ENCODE measurements at places on chromosomes 7 and 10.

- no peak for DNase-seq
Observed at GRCh38 chr10:3224241-3224640, 51.7 kb upstream of the PITRM1 start.

GRCh38 chr10:100909501-100910263 lies 3.1 kb upstream of the SLF2 start:
- DNase-seq = no peak

DNA sequence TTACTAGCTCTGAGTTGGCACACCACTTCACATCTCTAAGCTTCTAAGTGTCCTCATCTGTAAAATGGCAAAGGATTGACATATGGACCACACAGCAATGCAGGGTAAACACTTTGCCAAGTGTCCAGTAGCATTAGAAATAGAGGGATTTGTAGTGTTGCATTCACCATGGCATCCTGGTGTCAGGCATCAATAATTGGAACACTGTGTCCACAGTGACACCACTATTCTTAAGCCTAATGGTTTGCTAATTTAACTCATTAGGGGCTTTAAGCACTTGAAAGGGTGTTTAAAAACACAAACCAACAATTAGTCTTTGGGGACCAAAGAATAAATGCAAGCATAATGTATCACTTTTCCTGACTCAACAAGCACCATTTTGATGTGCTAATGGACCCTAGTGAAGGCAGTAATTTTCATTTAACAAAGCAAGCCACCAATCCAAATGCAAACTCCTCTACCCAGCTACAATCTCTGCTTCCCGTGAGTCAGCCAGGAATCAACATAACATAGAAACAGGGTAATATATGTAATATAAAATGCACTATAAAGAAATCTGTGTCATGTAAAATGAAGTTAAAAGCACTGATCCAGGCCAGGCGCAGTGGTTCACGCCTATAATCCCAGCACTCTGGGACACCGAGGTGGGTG lies 75.9 kb downstream of the FAM204A start:
- DNase-seq = no peak

DNA sequence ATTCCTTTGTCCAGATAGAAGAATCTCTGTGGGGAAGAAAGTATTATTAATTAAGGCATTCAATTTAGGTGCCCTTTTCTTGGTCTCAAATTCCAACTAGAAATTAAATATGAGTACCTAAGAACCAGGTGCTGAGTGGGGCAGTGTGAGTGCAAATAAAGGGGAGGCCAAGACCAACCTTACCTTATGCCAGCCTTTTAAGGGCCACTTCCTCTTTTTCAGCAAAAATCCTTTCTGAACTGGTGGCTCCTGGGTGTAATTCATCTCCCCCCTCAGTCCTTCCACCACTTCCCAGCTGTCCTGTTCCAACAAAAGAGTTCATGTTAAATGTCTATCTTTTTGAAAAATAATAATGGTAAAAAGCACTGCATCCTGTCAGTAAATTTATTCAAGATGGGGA lies 108.2 kb downstream of the OSBPL3 start:
- no peak for DNase-seq

GRCh38 chr7:83475420-83475819 lies 173.5 kb downstream of the SEMA3E start:
- no peak for DNase-seq

DNA sequence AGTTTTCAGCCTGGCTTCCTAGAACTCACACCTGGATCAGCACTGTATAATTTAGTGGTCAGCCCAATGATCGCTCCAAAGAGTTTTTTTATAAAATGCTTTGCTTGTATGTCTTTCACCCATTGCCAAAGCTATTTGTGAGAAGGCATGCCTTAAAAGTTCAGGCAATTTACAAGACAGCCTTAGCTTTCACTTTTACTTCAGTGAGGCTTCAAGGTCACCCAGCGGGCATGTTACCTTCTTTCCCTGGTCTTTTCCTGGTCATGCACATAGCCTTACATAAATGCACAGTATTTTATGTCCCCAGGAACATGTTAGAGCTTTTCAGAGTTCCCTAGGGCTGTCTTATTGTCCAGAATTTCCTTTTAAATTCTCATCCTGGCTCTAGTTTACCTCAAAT lies 179.9 kb upstream of the TMEM72 start:
- no peak for DNase-seq

DNA sequence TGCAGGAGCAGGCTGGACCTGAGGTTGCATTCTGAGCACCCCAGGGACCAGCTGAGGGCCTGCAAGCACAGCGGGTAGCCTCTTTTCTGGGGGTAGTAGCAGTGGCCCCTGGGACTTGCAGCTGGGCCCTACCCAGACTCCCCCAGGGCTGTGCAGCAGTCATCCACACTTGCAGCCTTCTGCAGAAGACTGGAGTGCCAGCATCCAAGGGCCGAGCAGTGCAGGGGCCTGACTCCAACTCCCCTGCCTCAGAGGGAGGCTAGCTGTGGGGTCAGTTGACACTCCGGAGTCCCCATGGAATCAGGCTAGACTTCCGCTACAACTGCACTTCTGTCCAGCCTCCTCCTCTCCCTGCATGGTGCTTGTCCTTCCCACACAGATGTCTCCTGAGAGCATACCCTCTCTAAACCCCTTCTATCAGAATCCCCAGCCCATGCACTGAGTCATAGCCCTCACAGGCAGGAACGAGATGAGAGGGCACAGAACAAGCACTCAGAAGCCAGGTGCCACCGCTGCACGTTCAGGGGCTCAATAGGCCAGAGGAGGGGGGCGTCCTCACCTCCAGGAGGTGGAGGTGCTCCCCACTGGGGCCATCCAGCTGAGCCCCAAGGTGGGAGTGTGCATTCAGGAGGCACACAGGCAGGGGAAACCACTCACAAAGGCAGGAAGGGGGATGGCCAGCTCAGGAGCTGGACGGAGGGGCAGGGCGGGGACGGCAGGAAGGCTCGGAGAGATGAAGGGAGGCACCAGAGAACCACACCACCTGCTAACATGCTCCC lies 7.5 kb downstream of the RASGEF1A start:
- no peak for DNase-seq

DNA sequence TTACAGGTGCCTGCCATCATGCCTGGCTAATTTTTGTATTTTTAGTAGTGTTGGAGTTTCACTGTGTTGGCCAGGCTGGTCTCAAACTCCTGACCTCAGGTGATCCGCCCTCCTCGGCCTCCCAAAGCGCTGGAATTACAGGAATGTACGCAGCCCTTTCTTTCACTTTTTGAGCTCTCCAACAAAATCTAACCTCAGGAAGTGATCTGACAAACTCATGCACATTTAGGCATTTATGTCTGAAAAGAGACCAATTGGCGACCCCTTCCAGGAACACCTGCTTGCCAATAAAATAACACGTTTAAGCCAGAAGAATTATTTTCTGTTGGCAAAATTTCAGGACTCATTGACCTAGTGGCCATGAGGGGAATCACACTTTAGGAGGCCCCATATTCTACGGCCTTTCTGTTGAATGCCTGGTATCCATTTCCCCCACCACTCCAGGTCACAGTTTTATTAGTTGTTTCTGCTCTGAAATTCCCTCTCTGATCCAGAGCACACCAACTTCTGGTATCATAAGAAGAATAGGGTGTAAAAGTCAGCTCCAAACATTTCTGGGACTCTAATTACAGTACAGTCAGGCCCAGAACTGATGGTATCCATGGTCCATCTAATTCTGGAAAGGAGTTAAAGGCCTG lies 65.8 kb upstream of the FRMD4A start:
- DNase-seq = no peak

GRCh38 chr7:144027974-144028373 lies 20.8 kb upstream of the OR2A5 start:
- DNase-seq = no peak

- DNase-seq = no peak
Observed at GRCh38 chr10:17873946-17874345, 64.8 kb downstream of the MRC1 start.

DNA sequence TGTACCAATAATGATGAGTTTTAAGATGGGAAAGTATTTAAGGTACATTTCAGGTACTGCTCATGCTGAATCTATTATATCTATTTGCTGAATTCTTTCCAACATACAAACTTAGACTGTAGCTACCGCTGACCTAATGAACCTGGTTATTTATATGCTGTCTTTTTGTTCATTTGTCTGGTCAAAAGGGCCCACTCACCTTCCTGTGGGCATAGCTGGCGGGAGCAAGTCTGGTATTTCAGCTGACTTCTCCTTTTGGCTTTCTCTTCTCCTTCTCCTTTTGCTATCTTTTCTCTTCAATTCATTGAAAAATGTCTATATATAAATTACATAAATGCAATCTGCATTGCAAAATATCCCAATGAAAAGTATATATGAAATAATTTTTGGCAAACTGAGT lies 9.5 kb downstream of the PLXDC2 start:
- no peak for DNase-seq

- DNase-seq = no peak
Observed at GRCh38 chr10:29412485-29412884, 123.6 kb downstream of the LYZL1 start.

DNA sequence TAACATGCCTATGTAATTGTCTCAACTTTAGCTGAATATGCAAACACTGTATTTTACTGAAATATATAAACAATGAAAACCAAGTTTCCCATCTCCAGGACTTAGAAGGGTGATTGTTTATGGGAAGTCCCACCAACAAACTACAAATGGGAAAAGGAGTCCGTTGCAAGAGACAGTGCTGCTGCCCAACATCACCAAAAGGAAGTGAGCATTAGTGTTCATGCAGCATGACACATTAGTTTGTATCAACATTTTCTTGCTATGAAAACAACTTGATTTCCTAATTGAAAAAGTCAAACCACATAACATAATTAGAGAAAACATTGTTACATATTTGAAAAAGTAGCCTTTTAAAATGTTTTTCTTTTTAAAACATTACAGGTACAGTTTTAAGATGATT lies 138.5 kb downstream of the ZNF438 start:
- DNase-seq = no peak

DNA sequence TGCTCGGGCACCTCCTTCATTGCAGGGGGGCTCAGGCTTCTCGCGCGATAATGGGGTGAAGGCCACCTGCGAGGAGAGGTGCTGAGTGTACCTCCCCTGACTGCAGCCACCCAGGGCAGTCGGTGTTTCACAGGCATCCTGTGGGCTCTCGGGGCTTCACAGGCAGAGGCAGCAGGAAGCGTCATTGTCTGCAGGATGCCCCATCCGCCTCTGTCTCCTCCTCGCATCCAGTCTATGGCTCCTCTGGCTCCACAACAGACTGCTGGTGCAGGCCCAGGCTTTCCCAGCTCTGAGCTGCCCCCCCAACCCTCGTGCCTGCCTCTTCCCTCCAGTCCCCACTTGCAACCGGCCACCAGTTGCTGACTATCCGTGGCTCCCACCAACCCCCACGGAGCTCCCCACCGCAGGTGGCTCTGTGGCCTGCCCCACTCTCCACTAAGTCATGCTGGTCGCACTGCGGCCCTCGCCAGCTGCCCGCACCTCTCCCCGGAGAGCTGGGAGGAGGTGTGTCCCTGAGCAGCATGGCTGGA lies 36.5 kb downstream of the CAMK2B start:
- DNase-seq = no peak

DNA sequence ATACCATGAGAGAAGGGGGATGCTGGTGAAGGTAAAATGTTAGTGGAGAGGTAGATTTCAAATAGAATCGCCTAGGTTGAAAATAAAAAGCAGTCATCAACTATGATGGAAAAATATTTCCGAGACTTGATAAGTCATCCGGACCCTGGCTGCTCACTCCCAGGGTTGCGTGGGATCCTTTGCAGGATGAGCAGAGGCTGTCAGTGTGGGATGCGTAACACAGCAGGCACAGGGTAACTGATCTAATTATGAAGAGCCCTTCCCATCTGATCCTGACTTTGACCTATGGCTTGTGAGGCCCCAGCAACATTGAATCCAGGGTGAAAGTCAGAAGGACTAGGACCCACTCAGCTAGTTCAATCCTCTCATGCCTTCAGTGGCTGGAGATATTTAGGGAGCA lies 236.9 kb downstream of the DPP6 start:
- DNase-seq = no peak

DNA sequence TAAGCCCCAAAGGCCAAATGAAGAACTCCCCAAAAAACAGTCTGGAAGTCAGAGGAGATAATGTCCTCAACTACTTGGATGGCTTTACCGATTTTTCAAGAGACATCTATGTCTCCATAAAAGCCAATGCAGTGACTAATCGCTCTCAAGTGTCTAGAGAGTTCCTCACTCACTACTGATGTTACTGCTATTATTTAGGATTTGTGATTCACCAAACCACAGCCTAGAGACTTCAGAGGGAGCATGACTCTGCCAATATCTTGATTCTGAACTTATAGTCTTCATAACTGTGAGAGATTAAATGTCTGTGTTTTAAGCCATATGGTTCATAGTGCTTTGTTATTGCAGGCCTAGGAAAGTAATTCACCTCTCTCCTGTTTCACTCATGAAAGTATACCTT lies 160.2 kb downstream of the IPMK start:
- no peak for DNase-seq

DNA sequence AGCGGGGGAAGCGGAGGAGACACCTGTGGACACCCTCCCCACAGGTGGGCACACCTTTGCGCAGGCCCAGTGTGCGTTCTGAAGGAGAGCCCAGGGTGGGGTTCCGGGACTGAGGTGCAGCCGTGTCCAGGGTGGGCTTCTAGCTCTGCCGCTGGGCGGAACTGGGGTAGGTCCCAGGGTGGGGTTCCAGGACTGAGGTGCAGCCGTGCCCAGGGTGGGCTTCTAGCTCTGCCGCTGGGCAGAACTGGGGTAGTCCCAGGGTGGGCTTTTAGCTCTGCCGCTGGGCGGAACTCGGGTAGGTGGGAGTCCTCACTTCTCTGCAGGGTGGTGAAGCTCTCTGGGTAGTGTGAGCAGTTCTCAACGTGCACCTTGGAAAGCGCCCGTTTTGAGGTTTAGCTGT lies 78.7 kb downstream of the DNAJB6 start:
- no peak for DNase-seq

GRCh38 chr7:108456845-108457540 lies 757 bp upstream of the NRCAM start:
- DNase-seq = no peak

DNA sequence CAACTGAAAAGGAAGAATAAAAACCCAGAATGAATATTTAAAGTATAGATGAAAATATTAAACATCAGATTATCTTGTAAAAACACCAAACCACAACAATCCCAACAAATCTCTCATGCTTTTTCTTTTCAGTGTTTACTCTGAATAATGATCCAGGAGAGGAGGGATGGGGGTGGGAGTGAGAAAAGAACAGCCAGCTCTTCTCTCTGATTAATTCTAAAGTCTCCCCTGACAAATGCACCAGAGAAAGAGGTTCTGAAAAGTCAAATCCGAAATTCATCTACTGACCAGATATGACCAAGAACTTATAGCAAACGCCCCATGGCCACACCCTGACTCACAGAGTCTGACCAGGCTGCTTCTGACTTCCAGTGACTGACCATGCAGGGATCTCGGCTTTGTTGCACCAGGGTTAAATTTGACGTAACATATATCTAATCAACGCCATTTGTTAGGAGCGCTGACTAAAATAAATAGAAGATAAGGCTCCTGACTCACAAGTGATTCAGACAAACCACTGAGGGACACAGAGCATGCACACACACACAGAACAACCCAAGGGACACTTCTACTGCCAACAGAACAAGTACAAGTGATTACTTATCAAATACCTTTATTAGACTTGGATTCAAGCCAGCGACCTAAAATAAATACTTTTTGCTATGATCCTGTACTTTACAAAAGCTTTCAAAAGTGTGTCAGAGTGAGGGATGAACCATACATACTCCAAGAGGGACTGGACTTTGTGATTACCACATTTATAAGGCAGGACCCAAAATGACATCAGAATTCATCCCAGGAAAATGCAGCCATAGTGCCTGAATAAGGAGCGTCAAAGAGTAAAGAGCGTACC lies 9.3 kb upstream of the SPOCK2 start:
- no peak for DNase-seq

GRCh38 chr10:73110345-73110849 lies at the start of gene NUDT13:
NUDT13 (plus strand) TSS chr10:73110455; CDS start chr10:73114366, 3,911 bp downstream.
- DNase-seq = peak; percentile 28

Measured in activated T-cell treated with anti-CD3 and anti-CD28 coated beads for 24 hours (primary cell).